ENCODE measurements at places on chromosomes 6 and 20.

DNA sequence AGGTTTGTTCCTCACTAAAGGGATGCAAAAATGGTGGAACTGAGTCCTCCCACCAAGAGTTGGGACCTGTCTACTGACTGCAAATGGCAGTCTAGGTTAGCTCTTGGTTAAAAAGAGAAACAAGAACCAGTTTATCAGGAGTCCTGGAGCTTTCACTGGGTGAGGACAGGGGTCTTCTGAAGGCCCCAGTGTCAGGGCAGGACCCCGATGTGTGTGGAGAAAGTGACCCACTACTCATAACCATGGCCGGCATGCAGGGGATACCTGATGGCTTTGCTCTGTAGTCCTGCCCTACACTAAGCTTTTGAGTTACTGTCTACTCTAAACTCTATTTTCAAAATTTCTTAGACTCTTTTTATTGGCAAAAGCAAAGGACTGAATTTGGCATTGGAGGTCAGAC is 220.5 kb downstream of the ANKRD60 start:
- DNase-seq = no peak

GRCh38 chr6:119552021-119552420 is 202.5 kb upstream of the MAN1A1 start:
- no peak for DNase-seq

DNA sequence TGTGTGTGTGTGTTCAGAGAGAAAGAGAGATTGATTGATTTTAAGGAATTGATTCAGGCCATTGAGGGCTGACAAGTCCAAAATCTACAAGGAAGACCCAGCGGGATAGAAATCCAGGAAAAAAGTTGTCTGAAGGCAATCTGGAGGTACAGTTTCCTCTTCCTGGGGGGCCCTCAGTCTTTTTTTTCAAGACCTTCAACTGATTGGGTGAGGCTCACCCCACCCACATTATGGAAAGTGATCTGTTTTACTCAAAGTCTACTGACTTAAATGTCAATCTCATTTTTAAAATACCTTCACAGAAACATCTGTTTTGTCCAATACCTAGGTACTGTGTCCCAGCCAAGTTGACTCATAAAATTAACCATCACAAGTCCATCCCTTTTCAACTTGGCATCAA is 243.0 kb upstream of the PLN start:
- DNase-seq = no peak

DNA sequence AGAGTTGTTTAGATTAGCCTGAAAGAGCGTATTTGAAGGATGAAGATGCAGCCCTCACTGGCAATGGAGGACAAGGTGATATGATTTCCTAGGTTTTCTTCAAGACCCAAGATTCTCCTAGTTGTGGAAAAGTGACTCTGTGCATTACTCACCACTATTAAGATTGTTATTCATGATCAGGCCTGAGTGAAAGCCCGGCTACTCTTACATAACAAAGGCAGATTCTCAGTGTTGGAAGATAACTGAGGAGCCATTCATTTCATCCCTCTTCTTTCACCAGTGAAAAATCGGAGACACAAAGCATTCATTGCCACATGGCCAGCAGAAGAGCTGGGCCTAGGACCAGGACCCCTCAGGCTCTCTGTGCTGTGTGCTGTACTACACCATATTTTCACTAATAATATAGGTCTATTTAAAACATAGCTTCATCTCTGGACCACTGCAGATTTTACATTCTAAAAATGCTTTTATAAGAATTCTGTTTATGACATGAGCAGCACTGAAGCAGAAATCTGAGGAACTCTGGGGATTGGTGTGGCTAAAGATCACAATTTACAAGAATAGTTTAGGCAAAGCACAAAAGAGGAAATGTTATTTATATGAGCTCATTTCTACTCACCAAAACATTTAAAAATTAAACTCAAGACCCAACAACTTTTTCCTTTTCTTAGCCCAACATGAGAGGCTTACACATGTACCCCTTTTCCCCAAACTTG is 181.9 kb upstream of the CCN2 start:
- no peak for DNase-seq

GRCh38 chr6:112362027-112362795 is 15.1 kb downstream of the RFPL4B start:
- DNase-seq = no peak

DNA sequence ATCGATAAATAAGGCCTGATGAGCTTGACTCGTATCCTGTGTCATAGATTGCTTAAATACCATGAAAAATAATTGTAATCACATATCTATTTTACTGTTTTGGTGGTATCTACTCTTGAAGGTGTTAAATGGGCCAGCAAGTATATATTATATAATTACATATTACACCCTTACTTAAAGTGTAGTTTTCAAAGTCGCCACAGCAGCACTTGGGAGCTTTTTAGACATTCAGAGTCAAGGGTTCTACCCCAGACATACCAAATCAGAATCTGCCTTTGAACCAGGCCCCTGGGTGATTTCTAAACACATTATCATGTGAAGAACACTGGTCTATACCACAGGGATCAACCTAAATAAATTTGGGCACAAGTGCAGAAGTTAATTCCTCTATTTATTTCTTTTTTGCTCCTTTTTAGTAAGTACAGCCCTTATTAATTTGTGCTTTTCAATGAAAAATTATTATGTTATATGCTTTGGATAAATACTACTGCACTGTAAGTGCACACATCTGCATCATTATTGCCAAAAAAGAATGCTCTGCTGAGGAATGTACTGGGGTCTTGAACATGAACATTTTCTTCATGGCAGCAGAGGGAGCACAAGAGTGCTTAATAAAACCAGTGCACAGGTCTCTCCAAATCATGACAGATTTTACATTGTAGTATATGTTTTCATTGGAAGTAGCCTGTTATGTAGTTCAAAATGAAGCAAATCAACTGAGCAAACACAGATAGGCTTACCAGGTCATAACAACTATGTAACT is 3.1 kb upstream of the ATXN1 start:
- no peak for DNase-seq
